Muscle of leg (tissue), 16 donors: ENCODE measurements at places on chromosomes 7 and 10. TPM values are rescaled to one million over a fixed set of nuclear protein-coding genes. Genes with fewer than 3 reads are reported as not detected.

WNT8B gene
- not detected for total RNA-seq

TFR2 gene
- 0.22 TPM for total RNA-seq

MOGAT3 gene
- total RNA-seq = not detected

NUTM2E gene
- 0.35 TPM for total RNA-seq

GRCh38 chr10:3265088-3265487 is 92.5 kb upstream of the PITRM1 start:
- H3K4me1 ChIP-seq = peaks cover 10% of the 10 kb centered on the region
- no peaks in the 10 kb centered on the region for H3K36me3 ChIP-seq
- DNase-seq = no peak
- H3K27ac ChIP-seq = peak overlapping the region; percentile 29
- H3K4me3 ChIP-seq = no peak overlapping the region

DNA sequence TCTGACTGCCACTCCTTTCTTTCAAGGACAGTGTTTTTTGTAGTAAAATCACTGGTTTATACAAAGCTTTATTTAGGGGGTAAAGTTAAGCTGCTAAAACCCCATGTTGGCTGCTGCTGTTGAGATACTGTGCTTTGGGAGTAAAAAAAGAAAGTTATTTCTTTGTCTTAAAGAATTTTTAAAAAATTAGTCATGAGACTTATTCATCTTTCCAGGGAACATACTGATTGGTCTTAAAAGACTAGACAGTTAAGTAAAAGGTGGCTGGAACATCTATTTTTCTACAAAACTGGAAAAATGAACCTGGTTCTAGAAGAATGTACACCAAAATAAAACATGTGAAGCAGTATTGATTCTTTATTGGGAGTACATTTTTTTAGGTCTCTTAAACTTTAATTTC is 20.6 kb downstream of the BBIP1 start:
- H3K27me3 ChIP-seq = no peaks in the 10 kb centered on the region
- no peaks in the 10 kb centered on the region for H3K4me1 ChIP-seq
- peaks cover 21% of the 10 kb centered on the region for H3K36me3 ChIP-seq

- no peaks in the 10 kb centered on the region for H3K27me3 ChIP-seq
- no peak overlapping the region for H3K27ac ChIP-seq
- no peaks in the 10 kb centered on the region for H3K36me3 ChIP-seq
- no peaks in the 10 kb centered on the region for H3K4me1 ChIP-seq
- H3K4me3 ChIP-seq = no peak overlapping the region
These were observed 155.7 kb upstream of the TMEM229A start for GRCh38 chr7:124188576-124188975.

- no peaks in the 10 kb centered on the region for H3K36me3 ChIP-seq
- H3K27me3 ChIP-seq = no peaks in the 10 kb centered on the region
- DNase-seq = peak; percentile 20
- no peaks in the 10 kb centered on the region for H3K4me1 ChIP-seq
- H3K4me3 ChIP-seq = no peak overlapping the region
These were observed 9.5 kb upstream of the ING3 start for GRCh38 chr7:120941064-120941463.

DNA sequence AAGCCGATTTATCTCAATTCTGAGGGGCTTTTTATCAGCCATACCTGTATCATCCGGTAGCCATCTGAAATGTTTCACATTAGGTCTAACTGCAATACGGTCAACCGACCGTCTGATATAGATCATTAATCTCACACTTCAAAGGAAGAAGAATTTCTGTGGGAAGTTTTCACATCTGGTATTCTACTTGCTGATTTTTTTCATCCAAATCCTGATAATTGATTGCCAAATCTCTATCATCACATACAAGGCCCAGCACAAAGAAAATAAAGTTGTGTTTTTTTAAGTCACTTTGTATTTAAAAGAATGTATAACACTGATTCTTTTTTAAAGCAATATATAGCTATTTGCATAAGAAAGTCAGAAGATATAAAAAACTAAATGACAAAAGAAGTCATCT is 132.3 kb downstream of the DKK1 start:
- no peak overlapping the region for H3K27ac ChIP-seq
- H3K27me3 ChIP-seq = no peaks in the 10 kb centered on the region
- DNase-seq = no peak
- H3K4me1 ChIP-seq = no peaks in the 10 kb centered on the region
- H3K36me3 ChIP-seq = no peaks in the 10 kb centered on the region
- H3K4me3 ChIP-seq = no peak overlapping the region

GRCh38 chr7:102211590-102212550 is 74.8 kb upstream of the SH2B2 start:
- H3K4me1 ChIP-seq = peaks cover 9% of the 10 kb centered on the region
- no peaks in the 10 kb centered on the region for H3K27me3 ChIP-seq
- H3K4me3 ChIP-seq = no peak overlapping the region
- H3K27ac ChIP-seq = no peak overlapping the region
- no peak for DNase-seq

DNA sequence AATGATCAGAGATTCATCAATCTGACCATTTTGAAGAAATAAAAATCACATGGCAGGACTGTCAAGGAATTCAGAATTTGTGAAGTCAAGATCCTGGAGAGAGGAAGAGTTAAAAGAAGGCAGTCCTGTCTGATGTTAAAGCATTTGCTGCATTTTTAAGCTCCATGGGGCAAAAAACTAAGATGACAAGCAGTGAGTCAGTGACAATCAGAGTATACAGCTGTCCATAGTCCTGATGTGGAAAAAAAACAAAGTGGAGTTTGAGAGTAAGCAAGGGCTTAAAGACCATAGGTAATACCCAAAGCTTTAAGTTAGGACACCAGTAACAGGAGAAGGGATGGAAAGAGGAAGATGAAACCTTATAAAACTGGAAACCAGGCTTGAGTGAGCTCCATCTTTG is 412.7 kb upstream of the ANKRD30A start:
- H3K36me3 ChIP-seq = no peaks in the 10 kb centered on the region
- no peaks in the 10 kb centered on the region for H3K27me3 ChIP-seq
- H3K27ac ChIP-seq = no peak overlapping the region
- no peaks in the 10 kb centered on the region for H3K4me1 ChIP-seq
- no peak overlapping the region for H3K4me3 ChIP-seq

DNA sequence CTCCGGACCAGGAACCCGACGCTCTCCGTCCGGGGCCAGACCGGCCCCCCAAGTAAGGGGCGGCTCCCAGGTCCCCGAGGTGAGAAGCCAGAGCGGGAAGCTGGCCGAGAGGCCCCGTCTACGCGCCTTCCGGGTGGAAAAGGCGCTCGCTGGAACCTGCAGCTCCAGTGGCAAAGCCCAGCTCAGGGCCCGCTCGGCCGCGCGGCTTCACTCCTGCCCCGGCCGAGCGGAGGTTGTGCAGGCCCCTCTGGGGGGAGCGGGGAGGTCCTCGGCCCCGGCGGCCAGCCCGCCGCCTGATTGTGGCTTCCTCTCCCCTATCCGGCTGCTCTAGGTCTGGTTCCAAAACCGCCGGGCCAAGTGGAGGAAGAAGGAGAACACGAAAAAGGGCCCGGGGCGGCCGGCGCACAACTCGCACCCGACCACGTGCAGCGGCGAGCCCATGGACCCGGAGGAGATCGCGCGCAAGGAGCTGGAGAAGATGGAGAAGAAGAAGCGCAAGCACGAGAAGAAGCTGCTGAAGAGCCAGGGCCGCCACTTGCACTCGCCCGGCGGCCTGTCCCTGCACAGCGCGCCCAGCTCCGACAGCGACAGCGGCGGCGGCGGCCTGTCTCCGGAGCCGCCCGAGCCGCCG is 2.9 kb downstream of the UNCX start:
- H3K4me1 ChIP-seq = peaks cover 7% of the 10 kb centered on the region
- H3K27me3 ChIP-seq = peaks cover 88% of the 10 kb centered on the region
- H3K4me3 ChIP-seq = no peak overlapping the region
- no peak for DNase-seq

GRCh38 chr7:36405409-36405803 is 15.7 kb downstream of the ANLN start:
- peaks cover 11% of the 10 kb centered on the region for H3K36me3 ChIP-seq
- H3K4me1 ChIP-seq = no peaks in the 10 kb centered on the region
- no peak for DNase-seq
- no peak overlapping the region for H3K27ac ChIP-seq
- no peak overlapping the region for H3K4me3 ChIP-seq

GRCh38 chr7:14579971-14580370 is 322.6 kb downstream of the DGKB start:
- H3K27ac ChIP-seq = no peak overlapping the region
- DNase-seq = no peak
- H3K4me3 ChIP-seq = no peak overlapping the region
- no peaks in the 10 kb centered on the region for H3K4me1 ChIP-seq
- no peaks in the 10 kb centered on the region for H3K27me3 ChIP-seq

DNA sequence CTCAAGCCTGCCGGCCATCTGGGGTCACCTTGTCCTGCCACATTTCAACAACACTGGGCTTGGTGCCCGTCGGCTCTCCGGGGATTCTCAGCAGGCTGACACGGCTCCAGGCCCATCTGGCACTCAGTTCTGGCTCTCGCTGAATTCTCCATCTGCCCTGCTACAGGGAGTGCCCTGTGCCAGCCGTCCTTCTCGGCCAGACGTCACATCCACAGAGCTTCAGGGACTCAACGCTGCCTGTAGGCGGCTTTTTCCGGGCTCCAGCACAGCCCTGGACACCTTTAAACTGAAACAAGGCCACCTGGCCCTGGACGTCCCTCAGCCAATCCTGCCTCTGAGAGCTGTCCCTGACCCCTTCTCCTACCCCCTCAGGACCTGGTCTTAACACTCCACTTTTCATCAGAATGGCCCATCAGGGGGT is 43.0 kb downstream of the TMEM130 start:
- H3K4me1 ChIP-seq = peaks cover 16% of the 10 kb centered on the region
- H3K36me3 ChIP-seq = no peaks in the 10 kb centered on the region
- H3K27ac ChIP-seq = peak overlapping the region; percentile 51

DNA sequence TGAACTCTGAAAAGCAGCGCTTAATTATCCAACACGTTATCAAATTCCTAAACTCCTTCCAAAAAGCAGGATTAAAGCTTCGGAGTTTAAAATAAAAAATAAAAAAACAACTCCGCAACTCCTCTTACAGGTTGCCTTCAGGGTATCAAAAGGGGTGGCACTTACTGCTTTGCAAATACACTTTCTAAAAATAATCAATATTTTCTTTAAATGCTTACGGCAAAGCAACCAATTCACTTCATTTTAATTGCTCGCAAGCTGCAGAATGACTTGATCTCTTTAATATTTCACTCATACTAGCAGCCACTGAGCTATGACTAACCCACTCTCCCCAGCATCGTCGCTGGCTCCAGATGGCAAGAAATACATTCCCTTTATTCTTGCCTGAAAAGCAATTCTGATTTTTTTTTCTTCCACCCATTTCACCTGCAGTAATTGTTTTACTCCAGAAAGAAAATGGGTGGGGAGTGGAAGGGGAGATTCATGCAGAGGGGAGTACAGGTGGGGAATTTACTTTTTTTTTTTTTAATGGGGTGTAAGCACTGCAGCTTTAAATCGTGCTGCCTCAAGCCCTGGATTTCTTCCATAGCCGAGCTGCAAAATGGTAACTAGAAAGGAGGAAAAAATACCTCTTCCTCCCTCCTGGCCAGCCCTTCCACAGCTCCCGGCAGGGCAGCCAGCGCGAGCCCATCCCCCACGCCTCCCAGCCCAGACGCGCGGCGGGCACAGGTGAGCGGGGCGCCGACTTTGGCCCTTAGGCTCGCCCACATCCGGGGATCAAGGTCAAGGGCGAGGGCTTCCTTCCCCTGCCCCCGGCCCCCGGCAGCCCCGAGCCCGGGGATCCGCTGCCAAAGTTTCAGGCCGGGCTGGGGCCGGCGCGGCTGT is 54.2 kb upstream of the FHIP2A start:
- peak; percentile 25 for DNase-seq
- H3K27ac ChIP-seq = no peak overlapping the region
